Epithelial cell of proximal tubule (primary cell): ENCODE measurements at places on chromosomes 1 and 21. TPM values are rescaled to one million over a fixed set of nuclear protein-coding genes. Genes with fewer than 3 reads are reported as not detected.

Gene ADAMTS1
- 38.4 and 55.6 TPM in 2 replicates for total RNA-seq

Gene CCDC30
- total RNA-seq = 0.06 and 0.07 TPM in 2 replicates

Gene LINGO4
- not detected in 2 replicates for total RNA-seq

Gene FAM177B
- not detected in 2 replicates for total RNA-seq

Gene TFF3
- 0.29 and 1.0 TPM in 2 replicates for total RNA-seq

Gene MASP2
- total RNA-seq = not detected in 2 replicates

Gene RC3H1
- total RNA-seq = 9.5 and 11.5 TPM in 2 replicates

DNA sequence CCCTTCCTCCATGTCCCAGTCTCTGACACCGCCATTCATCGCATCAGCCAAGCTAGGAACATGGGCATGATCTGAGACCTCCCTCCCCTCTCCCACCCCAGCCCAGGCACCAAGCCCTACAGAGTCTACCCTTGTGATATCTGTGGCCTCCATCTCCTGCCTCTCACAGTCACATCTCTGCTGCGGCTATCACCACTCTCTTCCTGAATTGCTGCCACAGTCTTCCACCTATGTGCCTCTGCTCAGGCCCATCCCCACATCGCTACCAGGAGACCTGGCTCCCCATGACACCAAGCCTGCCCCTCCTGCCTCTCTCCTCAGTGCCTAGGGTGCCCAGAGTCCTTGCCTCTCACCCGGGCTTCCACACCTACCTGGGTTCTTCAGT, 82.7 kb upstream of the BCAR3 start:
- DNase-seq = no peak

DNA sequence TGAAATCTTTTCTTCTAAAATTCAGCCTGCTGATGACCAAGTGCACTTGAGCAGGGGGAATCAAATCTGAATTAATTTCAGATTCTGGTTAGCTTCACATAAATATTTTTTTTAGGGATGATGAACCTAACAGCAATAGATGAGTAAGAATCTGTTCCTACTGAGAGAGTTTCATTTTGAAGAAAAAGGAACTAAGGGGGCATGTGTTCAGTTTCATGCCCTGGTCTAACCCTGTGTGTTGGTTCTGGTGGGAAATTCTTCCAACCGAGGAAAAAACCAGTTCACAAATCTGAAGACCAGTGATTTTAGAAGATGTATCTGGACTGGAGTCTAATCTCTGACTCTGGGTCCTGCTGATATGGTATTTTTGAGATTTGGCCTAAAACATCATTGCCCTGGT, 13.7 kb downstream of the SELL start:
- no peak for DNase-seq

- DNase-seq = no peak
Measured at GRCh38 chr21:25895565-25896205, 160.9 kb downstream of the GABPA start.

DNA sequence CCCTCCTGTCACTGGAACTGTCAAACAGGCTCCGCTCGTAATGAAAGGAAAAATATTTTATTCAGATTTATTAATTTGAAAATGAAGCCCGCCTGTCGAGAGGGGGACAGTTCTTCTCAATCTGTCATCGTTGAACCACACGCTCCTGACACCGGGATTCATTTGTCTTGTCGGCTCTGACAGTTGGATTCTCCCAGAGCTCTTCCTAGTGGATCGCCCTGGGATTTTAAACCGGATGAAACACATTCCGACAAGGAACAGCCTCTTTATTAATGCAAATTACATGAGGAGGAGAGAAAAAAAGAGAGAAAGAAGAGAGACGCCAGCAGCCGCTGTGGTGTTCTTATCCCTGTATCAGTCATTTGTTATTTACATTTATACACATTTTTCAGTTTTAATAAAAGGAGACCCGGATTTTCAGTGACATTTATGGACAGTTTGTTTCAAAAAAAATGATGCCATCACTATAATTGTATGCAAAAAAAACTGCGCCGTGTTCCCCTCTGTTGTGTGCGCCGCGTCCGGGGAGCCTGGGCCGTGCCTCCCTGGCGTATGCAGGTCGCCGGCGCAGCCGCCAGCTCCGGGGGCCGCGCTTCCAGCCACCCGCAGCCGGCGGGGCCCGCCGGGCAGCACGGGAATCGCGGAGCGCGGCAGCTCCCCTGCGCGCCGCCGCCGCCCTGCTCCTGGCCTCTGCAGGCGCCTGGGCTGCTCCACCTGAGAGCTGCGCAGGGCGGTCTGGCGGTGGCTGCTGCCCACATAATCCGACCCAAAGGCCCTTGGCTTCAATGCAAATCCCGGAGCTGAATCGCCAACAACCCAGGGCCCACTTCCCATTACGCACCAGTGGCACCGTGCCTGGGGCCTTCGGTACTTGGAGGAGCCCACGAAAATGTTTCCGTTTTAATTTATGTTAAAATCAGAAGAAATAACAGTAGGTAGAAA, 237.9 kb upstream of the PBX1 start:
- no peak for DNase-seq

- no peak for DNase-seq
Measured at GRCh38 chr21:18772897-18773296, 369.3 kb upstream of the TMPRSS15 start.

- DNase-seq = no peak
Measured at GRCh38 chr1:237705462-237705861, 185.3 kb downstream of the ZP4 start.

GRCh38 chr1:79745929-79746328, 739.4 kb upstream of the ADGRL4 start:
- DNase-seq = no peak

- DNase-seq = no peak
Measured at GRCh38 chr1:61097317-61097716, 15.0 kb downstream of the NFIA start.

GRCh38 chr21:45931397-45931969, 50.1 kb upstream of the COL6A1 start:
- no peak for DNase-seq

GRCh38 chr1:55560266-55560665, 345.1 kb upstream of the USP24 start:
- no peak for DNase-seq

GRCh38 chr1:5744911-5745799, 247.1 kb downstream of the NPHP4 start:
- no peak for DNase-seq

- DNase-seq = no peak
Measured at GRCh38 chr1:186679924-186680244, 339 bp downstream of the PTGS2 start.

- DNase-seq = no peak
Measured at GRCh38 chr1:153734396-153735089, 6.7 kb downstream of the INTS3 start.

GRCh38 chr1:172704001-172704400, 45.1 kb downstream of the FASLG start:
- DNase-seq = no peak

DNA sequence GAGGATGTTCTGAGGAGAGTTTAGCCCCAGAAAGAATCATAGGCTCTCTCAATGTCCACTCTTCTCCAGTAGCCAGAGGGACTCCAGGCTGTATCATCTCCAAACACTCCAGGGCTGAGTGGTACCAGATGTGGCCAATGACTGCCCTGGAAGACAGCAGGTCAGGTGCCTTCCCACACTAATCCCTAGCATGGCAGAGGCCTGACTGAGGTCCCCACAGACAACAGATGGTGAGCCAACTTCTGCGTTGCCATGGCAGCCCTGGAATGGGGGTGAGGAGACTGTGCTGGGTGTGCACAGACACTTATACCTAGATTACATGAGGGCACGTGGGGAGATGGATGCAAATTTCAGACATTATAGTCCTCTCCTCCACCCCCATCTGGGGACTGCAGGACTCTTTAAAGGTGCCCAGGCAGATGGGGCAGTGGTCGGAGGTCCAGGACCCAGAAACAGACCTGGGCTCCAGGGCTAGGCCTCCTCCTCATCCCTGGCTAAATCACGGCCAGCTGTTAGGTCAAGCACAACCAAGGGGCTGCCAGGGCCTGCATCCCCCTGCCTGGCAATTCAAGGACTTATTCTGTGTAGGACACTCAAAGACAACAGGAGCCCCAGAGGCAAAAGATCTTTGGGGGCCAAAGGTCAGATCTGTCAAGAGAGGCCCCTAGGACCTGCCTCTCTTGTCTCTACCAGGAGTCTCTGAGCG, 42.9 kb downstream of the CAMK2N1 start:
- DNase-seq = no peak
